Stimulated activated CD8-positive, alpha-beta memory T cell treated with anti-CD3 and anti-CD28 coated beads, Interleukin-4, amount 100 ng/mL, for 4 hours (primary cell): ENCODE measurements at places on chromosomes 1 and 21.

- no peak for DNase-seq
Measured at GRCh38 chr1:105386489-105386888, 1636.8 kb downstream of the AMY1C start.

DNA sequence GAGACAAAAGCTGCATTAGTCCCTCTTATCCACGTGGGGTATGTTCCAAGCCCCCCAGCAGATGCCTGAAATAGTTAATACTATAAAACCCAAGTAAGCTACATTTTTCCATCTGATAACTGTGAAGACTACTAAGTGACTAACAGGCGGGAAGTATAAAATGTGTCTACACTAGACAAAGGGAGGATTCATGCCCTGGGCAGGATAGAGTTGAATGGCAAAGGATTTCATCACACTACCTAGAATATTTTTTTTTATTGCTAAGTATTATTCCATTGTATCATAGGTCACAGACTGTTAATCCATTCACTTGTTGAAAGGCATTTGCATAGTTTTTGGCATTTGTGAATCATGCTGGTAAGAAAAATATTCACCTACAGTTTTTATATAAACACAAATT lies 26.4 kb upstream of the CFHR4 start:
- no peak for DNase-seq

- no peak for DNase-seq
Measured at GRCh38 chr1:175319912-175320230, 127.3 kb upstream of the KIAA0040 start.

DNA sequence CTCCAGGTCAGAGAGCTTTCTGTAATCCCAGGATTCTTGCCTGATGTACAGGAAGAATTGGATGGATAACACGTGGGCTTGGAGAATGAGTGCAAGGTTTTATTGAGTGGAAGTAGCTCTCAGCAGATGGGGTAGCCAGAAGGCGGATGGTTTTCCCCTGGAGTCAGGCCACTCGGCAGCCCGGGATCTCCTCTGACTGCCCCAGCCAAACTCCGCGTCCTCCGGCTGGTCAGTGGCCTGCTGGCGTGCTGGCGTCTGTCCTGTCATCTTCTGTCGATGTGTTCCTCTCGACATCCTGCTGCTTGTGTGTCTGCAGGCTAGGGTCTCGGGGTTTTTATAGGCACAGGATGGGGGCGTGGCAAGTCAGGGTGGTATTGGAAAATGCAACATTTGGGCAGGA lies 27.4 kb upstream of the GJA9 start:
- no peak for DNase-seq

DNA sequence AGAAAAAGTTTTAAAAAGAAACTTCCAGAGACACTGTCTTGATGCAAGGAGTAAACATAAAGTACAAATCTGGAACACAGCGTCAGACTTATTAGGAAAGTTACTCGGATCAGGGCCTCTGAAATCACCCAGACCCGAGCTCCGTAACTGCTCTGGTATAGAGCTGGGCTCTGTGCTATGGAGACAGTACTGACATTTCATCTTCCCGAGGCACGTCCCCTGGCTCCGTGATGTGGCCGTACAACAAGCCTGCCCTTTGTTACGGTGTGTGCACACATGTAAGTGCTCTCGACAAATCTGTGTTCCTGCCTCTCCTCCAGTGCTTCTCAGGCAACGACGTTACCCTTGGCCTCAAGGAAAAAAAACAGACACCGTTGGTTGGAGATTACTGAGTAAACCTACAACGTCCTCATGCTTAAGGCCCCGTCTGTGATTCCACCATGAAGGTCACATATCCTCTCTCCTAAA lies 107.0 kb upstream of the IRF2BP2 start:
- DNase-seq = no peak

- no peak for DNase-seq
Measured at GRCh38 chr1:112043901-112044300, 54.4 kb upstream of the KCND3 start.
